ENCODE measurements at places on chromosomes 1 and 21. TPM values are rescaled to one million over a fixed set of nuclear protein-coding genes. Genes with fewer than 3 reads are reported as not detected.
A peak's percentile ranks its signal among the peaks of the same experiment; 100 is the strongest.

DNA sequence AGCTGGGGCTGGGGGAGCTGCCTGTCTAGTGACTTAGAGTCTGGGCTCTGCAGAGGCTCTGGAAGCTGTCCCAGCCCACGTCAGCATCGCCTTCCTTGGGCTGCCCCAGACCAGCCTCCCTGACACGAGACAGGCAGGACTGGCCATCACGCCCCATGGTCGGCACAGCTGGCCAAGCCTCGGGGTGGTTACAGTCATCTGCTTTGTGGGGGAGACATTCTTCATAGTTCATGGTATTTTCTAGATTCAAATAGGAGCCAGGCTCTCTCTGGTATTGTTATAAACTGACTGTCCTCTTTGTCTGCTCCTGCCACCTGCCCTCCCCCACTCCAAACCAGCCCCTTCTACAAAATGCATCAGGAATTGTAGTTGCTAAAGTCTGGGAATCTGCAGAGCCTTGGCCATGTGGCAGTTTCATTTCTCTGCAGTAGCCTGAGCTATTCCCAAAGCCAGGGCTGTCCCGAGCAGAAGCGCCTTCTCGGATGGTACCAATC lies 29.4 kb downstream of the OLFML2B start:
- no peak for DNase-seq

- DNase-seq: peak; percentile 67
Observed at GRCh38 chr1:41537788-41538351, 53.4 kb upstream of the EDN2 start.

- DNase-seq: no peak
Observed at GRCh38 chr1:209756615-209757445, 977 bp downstream of the TRAF3IP3 start.

DNA sequence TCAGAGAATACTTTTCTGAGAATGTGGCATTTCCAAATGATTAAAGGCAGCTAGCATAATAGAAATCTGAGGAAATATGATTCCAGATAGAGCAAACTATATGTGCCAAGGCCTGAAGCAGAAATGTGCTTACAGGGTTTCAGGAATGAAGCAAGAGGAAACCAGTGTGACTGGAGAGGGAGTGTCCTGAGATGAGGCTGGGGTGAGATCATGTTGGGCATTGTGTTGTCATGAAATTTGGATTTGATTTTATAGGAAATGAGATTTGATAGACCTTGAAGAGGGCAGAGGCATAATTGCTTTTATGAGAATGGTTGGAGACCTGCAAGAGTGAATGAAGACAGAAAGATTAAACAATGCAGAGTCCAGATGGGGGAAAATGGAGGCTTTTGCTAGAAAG lies 338.1 kb upstream of the SNX7 start:
- peak; percentile 87 for DNase-seq

DNA sequence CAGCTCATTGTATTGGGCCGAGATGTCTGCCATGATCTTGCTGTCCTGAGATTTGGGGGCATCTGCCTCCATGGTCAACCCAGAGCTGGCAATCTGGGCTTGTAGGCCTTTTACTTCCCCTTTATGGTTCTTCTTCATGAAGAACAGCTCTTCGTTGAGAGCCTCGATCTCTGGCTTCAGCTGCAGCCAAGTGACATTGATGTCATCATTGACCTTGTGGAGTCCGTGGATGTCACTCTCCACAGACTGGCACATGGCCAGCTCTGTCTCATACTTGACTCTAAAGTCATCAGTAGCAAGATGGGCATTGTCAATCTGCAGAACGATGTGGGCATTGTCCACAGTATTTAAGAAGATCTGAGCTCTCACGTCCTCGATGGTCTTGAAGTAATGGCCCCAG lies 29.2 kb downstream of the RAP1A start:
- no peak for DNase-seq

DNA sequence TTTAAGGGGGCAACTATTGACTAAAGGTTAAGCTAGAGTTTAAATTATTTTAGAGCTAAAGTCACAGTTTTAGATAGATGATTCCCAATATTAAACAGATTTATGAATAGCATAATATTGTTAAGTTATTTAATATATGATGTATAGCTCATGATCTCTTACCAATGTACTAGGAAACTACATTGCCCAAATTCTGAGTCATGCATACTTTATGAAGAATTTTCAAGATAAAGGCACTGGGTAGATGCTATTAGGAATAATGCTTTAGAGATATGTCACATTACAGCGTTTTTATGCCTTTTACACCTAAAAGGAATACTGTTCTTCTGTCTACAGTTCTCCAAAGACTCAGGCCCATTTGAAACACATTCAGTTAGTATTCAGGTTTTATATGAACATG lies 215.1 kb downstream of the NCAM2 start:
- DNase-seq: no peak

DNA sequence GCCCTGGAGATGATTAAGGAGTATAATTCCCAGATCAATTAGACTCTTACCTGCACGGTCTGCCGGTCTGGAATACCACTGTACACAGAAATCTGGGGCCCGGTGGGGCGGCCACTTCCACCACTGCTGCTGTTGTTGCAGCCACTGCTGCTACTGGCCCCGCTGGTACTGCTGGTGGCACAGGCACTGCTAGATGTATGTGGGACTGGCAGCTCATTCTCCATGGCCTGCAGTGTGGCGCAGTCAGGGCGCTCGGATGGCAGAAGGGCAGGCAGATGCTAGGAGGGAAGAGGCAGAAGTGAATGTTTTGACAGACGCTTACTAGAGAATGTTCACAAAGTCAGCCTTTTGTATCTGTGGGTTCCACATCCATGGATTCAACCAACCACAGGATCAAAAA lies 54.4 kb upstream of the A3GALT2 start:
- no peak for DNase-seq

- DNase-seq: no peak
Observed at GRCh38 chr1:119917304-119918055, 21.2 kb upstream of the ADAM30 start.

GRCh38 chr1:55413286-55413685 lies 198.1 kb upstream of the USP24 start:
- no peak for DNase-seq

- no peak for DNase-seq
Observed at GRCh38 chr1:234474375-234474774, 4.6 kb downstream of the TARBP1 start.

DNA sequence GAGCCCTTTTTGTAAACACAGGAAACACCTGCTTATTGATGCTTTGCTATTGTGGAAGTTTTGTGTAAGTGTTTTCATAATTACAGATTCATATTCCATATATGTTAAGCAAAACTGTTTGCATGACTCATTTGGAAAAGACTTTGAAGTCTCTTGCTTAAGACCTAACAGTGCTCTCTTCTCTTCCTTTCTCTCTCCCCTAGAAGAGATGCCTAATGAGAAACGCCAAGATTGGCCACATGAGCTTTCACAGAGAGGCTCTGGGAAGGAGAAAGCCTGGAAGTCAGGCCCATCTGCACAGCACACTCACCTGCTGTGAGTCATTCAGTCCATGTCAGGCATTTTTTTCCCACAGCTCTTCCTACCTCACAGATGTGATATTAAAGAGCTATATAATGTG lies 101.6 kb upstream of the PALMD start:
- peak; percentile 24 for DNase-seq

GRCh38 chr1:198128533-198128932 lies 28.3 kb upstream of the NEK7 start:
- DNase-seq: no peak

- DNase-seq: no peak
Observed at GRCh38 chr1:39882152-39882551, 1.2 kb downstream of the TRIT1 start.

DNA sequence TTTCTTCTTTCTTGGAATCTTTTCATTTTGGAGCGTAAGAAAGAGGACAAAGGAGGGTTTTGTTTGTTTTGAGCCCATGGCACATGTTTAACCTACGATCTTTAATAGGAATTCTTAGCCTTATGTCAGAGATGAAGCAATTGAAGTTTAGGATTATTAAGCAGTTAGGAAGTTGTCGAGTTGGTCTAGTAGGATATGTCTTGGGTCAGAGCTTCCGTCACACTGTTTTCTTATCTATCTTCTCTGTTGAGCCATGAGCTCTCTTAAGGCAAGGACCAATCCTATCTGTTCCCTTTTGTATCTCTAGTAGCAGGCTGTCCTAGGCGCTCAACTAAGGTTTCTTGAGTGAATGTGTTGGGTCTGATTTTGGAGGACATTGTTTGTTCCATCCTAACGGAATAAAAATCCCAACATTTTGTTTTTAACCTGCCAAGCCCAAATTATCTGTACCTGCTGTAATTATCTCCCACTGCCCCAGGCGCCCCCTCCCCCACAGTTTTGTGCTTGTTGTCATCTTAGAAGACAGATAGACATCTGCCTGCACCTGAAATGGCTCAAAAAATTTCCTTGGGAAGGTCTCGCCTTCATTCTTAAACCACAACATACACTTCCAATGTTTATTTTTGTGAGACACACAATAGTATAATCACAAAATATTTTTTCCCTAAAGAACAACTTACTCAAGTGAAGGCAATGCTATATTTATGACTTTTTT lies 95.3 kb upstream of the GADD45A start:
- DNase-seq: no peak

DNA sequence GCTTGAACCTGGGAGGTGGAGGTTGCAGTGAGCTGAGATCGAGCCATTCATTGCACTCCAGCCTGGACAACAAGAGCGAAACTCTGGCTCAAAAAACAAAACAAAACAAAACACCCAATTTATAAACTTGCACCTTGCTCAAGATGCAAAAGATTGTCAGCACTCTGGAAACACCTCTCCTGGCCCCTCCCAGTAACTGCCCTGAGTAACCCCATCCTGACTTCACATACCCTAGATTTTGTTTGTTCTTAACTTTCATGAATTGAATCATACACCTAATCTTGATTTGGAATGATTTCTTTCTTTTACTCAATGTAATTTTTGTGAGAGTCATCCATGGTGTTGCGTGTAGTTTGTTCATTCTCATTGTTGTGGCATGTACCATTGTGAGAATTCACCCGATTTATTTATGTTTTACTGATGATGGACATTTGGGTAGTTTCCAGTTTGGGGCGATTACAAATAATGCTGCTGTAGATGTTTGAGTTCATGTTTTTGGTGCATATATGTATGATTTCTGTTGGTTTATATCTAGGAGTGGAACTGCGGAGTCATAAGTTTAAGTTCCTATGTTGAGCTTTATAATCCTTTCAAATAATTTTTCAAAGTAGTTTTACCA lies 10.4 kb downstream of the NECAP2 start:
- DNase-seq: no peak

DNA sequence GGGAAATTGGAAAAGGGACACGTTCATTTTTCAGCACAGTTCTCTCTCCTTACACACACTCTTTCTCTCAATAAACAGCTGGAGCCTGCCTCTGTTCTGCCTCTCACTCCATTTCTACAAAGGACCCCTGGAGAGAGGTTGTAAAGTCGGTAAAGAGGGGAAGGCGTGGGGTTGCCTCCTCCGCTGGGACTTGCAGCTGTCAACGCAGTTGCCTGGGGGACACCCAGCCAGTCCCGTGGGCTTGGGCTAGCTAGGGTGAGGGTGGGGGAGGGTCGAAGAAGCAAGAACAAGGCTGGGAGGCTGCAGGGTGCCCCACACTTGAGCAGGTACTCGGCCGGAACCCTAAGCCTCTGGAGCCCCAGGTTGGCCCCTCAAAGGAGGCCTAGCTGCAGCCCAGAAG lies 27.6 kb downstream of the C1orf216 start:
- no peak for DNase-seq

DNA sequence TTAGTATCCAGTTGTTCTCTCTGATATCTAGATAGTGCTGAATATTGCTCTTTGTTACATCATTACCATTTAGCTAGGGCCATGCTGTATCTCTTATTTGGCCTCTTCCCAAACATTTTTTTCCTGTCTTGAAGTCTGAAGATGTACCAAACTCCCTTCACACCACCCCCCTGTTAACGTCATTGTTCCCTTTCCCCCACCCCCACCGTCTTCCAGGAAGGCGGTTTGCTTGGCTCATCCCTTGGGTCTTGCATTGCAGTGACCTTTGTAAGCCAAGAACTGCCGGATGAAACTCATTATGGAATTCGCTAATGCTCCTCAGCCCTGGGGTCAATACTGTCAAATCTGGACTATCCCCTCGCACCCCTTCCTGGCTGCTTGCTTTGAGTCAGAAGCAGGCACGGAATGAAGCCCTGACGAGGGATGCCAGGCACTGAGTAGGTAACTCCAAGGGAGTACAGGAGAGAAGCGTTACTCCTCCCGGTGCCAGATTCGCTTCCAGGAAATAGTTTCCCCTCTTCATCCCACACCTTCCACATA lies 283.1 kb downstream of the TM2D1 start:
- no peak for DNase-seq

GRCh38 chr1:109530457-109531087 lies 9.1 kb upstream of the GPR61 start:
- DNase-seq: no peak

- no peak for DNase-seq
Observed at GRCh38 chr1:11463177-11463576, 15.8 kb upstream of the DISP3 start.

DNA sequence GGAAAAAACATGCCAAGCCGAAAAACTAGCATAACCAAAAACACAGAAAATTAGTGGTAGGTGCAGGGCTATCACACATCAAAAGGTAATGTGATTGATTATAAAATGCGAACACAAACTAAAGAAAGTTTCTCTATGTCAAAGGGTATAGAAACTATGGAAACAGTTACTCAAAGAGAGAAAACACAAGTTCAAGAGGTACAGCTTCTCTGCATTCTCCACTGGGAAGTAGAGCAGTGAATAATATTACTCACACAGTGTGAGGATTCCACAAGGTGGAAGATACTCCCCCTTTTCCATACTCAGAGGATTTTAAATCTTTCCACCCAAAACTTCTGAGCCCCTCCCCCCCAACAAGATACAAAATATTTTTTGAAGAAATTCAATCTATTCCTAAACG lies 18.6 kb downstream of the AKT3 start:
- no peak for DNase-seq

GRCh38 chr1:232877365-232878028 lies 72.3 kb downstream of the MAP10 start:
- DNase-seq: no peak

- no peak for DNase-seq
Observed at GRCh38 chr1:235287208-235287882, 40.6 kb downstream of the ARID4B start.

The NCSTN gene
- total RNA-seq: 52.0 TPM

The STX12 gene
- 38.7 TPM for total RNA-seq

The EPHA10 gene
- total RNA-seq: not detected

The MYOG gene
- total RNA-seq: not detected

The ATP5PB gene
- total RNA-seq: 890 TPM

The MCOLN2 gene
- 13.5 TPM for total RNA-seq

Measured in Daoy (cell line).